ENCODE measurements at places on chromosomes 3 and 15. TPM values are rescaled to one million over a fixed set of nuclear protein-coding genes. Genes with fewer than 3 reads are reported as not detected.

GRCh38 chr3:119937229-119937628 is 155.3 kb downstream of the NR1I2 start:
- no peak for DNase-seq

- DNase-seq: no peak
These were observed 51.7 kb downstream of the GOLIM4 start for GRCh38 chr3:168044049-168044448.

GRCh38 chr3:177567833-177568232 is 370.6 kb upstream of the TBL1XR1 start:
- no peak for DNase-seq

DNA sequence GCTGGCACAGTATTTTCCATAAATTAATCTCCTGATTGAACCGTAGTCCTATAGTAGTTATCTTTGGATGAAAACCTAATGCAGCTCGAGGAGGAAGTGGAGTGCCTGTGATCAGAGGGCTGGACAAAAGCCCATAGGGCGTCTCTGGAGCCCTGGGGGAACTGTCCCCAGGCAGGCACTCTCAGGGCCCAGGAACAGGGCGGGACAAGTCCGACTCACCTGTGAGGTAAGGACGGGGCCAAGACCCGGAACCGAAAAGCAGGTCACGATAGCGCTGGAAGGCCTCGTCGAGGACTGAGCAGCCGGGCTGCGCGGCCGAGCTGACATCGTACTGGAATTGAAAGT is 341 bp downstream of the HEXA start:
- no peak for DNase-seq

DNA sequence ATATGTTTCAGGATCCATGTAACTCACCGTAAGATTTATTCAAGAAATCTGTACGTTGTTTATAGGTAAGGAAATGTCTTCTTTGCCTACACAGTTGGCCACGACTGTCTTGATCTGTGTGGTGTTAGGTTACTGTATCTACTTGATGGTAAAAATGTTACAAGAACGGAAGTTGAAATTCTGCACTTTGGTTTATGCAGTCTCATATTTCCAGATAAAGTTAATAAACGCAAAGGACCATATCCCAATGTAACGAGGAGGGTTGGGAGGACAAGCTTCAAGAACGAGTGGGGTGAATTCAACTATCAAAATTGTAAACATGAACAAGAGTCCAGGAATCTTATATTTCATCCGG is 1.0 kb downstream of the USF3 start:
- peak; percentile 20 for DNase-seq

- no peak for DNase-seq
These were observed 390.6 kb upstream of the WNT5A start for GRCh38 chr3:55877703-55878102.

DNA sequence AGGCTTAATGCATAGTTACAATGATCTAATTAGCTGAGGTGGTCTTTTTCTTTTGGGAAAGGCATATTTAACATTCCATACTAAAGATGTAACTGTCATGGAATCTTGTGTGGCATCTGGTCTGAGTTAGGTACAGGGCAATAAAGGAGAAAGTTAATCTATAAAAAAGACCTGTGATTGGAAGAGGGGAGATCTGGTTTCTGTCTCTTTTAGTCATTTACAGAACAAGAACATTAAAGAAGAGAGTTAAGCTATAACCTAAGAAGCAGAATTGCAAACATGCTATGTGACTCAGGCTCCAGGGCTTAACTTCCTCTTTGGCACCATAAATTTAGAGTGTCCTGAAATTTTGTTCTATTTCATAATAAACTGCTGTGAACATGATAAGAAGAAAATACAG is 47.2 kb upstream of the MME start:
- DNase-seq: no peak

DNA sequence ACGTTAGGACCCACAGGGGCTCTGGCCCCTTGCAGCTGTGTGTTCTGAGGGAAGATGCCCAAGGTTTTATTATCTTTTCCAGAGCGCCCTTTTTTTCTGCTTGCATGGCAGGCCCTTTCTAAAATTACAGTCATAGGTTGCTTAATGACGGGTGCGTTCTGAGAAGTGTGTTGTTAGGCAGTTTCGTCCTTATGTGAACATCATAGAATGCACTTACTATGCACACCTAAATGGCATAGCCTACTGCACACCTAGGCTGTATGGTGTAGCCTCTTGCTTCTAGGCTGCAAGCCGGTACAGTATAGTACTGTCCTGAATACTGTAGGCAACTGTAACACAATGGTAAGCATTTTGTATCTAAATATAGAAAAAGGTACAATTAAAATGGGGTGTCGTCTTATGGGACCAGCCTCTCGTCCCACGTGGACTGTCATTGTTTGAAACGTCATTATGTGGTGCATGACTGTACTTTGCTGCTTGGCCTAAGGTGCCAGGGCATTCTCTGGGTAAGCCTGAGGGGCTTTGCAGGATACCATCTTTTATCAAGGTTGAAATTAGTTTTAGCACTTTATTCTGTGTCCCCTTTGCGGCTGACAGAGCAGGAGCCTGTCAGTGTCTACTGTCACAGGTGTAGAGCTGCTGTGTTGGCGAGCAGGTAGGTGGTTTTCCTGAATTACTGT is 10.9 kb downstream of the KLF13 start:
- no peak for DNase-seq

- DNase-seq: no peak
These were observed 16.3 kb upstream of the MB21D2 start for GRCh38 chr3:192933779-192934460.

GRCh38 chr3:24439021-24439420 is 55.6 kb downstream of the THRB start:
- DNase-seq: no peak

Gene CMTM8
- 13.9 TPM for polyA plus RNA-seq

Gene CPLX3
- not detected for polyA plus RNA-seq

Gene GP9
- polyA plus RNA-seq: 2.4 TPM

Gene TGM4
- not detected for polyA plus RNA-seq

Gene TLR9
- polyA plus RNA-seq: 0.41 TPM

Gene PLXNA1
- 32.0 TPM for polyA plus RNA-seq

Gene THBS1
- 164 TPM for polyA plus RNA-seq

Gene CHRFAM7A
- polyA plus RNA-seq: 6.6 TPM

Gene FAM81A
- polyA plus RNA-seq: 3.1 TPM

Gene MYL3
- polyA plus RNA-seq: 10.4 TPM
